NCI-H510A (cell line): ENCODE measurements at places on chromosomes 16 and 17.

DNA sequence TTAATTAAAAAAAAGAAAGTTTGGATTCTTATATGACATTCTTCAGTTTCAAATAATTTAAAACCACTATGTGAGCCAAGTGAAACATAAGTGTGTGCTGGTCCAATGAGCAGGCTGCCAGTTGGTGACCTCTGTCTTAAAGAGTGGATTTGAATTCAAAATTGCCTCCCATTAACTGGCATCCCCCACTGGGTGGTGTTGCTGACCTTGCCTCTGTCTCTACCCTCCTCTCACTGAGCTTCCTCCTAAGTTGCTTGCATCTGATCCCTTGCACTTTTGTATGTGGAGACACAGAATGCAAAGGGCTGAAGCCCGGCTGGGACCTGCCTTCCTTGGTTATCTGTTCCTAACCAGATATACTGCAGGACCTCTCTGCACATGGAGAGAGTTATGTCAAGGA, 160.6 kb downstream of the CYLD start:
- no peak for DNase-seq

- DNase-seq = no peak
Observed at GRCh38 chr17:63475491-63476412, 1.1 kb upstream of the ACE start.

DNA sequence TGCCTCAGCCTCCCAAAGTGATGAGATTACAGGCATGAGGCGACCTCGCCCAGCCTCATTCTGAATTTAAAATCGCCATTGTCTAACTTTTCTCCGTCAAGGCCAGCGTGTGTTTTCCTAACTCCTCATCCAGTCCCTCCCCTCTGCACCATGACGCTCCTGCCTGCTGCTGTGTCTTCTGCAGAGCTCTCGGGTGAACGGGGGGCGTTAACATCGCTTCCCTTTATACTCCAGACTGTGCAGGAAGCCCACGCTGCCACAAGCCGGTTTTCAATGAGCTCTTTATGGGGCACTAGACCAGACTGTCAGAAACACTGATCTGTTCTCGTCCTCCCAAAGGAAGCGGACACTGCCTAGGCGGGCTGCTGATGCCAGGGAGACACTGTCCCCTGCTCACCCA, 13.2 kb downstream of the AANAT start:
- DNase-seq = no peak

- DNase-seq = no peak
Observed at GRCh38 chr16:17321824-17322223, 148.9 kb downstream of the XYLT1 start.

DNA sequence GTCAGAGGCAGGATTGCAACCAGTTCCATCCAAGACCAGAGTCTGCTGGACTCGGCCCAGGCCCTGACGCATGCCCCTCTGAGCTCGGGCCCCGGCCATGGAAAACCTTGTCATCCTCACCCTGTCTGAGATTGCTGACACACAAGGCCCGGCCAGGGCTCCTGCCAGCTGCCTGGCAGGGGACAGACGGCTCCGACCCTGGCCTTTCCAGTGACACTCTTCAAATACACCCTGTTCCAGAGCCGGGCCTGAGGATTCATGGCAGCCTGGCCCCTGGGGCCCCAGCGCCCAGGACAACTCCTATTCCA, 3.2 kb upstream of the PABPN1L start:
- DNase-seq = no peak

GRCh38 chr17:18225642-18226283, 328 bp downstream of the LLGL1 start:
- no peak for DNase-seq

GRCh38 chr17:79808763-79809529, 12.1 kb upstream of the CBX8 start:
- peak; percentile 66 for DNase-seq

- DNase-seq = no peak
Observed at GRCh38 chr17:81339534-81340296, 44.6 kb upstream of the SLC38A10 start.

DNA sequence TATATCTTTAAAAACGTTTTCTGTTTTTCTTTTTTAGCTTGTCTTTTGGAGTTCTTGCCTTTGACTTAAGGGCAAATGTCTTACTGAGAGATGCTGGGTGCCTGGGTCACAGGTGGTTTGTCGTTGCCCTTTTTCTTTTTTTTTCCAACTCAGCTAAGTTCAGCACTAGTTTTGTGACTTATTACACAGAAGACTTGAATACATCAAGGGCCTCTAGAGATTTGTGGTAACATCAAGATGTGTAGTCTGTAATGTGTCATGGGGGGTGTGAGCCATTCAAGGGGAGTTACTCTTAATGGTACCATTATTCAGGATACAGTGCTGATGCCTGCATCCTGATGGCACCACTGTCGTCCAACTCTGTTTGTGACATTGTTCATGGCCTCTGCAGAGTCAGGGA, 95.1 kb downstream of the PRKCA start:
- DNase-seq = no peak

DNA sequence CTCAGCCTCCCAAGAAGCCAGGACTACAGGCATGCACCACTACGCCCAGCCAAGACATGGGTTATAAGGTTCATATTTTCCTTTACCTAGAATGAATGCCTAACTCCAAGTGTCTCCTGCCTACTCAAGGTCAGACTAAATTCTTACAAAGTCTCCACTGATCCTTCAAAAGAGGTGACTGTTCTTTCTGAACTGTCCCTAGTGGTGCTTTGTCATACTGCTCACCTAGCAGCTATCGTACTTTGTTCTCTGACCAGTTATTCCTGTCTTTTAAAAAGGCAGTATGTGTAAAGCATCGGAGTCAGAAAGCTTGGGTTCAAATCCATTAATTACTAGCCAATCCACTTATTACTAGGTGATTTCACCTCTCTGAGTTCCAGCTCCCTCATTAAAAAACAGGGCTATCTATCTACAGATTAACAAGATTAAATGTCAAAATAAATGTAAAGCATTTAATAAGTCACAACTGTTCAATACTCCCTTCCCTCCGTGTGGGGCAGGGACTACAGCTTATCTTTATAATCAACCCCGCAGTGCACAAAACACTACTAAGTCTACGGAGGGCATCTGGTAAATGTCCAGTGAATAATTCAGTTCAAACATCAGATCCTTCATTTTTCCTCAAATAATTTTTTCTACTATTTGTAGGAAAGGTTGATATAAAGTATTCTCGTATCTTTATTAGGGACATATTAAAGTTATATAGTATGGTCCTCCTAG, 20.0 kb upstream of the ITGA2B start:
- DNase-seq = no peak

GRCh38 chr16:76784530-76784929, 406.5 kb upstream of the MON1B start:
- DNase-seq = no peak

DNA sequence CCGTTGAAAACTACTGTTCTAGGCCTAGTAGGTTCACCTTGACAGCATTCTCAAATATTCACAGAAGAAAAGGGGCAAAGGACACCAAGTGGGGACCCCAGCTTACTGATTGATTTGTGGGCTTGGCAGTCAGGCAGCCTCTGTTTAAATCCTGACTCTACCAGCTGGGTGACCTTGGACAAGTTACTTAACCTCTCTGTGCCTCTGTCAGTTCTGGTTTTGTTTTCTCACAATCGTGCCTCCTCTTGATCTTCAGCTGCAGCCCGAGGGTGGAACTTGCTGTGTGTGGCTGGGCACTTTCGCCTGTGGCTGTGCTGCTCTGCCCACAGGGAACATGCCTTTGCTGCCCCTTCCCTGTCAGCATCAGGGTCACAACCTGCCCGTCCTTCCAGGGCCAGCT, 17.8 kb downstream of the RAP1GAP2 start:
- no peak for DNase-seq

GRCh38 chr17:35129973-35130351, 8.5 kb downstream of the FNDC8 start:
- DNase-seq = no peak

- DNase-seq = no peak
Observed at GRCh38 chr17:83144421-83145357, 65.3 kb downstream of the METRNL start.

DNA sequence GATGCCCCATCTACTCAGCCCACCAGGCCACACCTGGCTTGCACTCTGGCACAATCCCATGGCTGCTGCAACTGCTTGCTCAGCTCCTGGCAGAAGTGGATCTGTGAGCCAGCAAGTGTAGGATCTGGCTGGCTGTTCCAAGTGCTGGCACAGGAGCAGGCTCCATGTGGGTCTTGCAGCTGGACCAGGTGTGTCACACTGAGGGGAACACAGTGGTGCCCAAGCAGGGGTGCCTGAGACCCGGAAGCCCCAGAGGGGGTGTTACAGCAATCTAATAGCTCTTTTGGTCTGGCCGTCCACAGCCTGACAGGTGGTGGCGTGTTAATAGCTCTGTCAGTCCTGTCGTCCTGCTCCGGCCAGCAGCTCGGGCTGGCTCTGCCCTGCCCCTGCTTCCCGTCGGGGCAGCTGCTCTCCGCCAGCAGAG, 19.6 kb upstream of the GOT2 start:
- no peak for DNase-seq

DNA sequence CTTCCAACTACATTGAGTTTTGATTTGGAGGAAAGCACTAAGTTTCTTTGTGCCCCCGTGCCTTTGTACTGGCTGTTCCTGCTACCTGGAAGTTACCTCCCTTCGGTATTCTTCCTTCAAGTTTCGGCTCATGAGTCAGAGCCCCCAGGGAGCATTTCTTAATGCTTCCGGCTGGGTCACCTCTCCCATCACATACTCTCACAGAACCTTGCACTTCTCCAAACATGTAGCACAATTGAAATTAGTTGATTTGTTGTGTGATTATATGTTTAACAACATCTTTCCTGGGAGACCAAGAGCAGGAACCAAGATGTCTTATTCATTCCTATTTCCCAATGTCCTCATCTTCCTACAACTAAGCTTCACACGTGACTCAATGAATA, 158.6 kb upstream of the CDH5 start:
- no peak for DNase-seq

DNA sequence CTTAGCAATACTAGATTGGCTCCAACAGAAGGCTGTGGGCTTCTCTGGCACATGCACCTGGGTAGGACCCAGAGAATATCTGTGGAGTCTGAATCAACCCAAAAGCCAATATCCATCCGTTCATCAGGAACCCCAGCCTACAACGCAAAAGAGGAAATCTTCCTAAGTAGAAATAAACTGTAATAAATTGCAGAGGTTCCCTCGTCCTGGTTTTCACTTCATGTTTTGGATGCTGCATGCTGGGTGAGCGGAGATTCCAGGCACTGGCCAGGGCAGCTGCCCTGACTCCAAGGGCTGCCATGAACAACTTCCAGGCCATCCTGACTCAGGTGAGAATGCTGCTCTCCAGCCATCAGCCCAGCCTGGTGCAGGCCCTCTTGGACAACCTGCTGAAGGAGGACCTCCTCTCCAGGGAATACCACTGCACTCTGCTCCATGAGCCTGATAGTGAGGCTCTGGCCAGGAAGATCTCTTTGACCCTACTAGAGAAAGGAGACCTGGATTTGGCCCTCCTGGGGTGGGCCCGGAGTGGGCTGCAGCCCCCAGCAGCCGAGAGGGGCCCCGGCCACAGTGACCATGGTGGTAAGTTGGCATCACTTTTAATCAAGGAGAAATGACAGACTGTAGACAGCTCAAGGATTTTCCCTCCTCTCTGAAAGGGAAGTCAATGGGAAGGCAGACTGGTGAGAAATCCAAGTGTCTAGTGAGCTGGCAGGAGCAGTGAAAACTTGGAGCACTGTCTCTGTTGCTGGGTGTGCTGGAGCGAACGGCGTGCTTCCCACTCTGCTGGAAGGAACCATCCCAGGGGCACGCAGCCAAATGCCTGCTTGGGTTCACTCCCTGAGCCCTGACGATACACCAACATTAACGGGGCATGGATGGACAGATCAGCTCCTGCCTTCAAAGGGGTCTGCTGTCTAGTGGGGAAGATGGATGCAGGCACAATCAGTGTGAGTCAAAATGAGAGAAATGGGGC, 10.7 kb upstream of the CIITA start:
- DNase-seq = no peak

- DNase-seq = no peak
Observed at GRCh38 chr17:1201132-1201702, 21.4 kb upstream of the ABR start.

DNA sequence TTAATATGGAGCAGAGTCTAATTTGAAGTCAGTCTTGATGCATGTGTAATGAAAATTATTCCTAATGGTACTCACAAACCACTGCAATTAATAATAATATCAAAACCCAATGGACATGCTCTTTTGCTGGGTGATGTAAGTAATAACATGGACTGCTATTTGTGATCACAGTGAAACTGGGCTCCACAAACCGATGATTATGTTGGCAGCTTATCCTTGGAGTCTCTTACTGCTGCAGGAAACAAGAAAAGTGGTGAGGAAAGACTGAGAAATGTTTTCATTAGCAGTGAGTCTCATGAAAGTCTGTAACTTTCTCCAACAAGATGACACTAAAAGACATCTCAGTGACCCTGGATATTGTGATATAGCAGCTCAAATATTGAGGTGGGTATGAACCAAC, 45.2 kb downstream of the TMEM100 start:
- DNase-seq = no peak

- DNase-seq = no peak
Observed at GRCh38 chr16:46887524-46887854, 3.3 kb downstream of the GPT2 start.

DNA sequence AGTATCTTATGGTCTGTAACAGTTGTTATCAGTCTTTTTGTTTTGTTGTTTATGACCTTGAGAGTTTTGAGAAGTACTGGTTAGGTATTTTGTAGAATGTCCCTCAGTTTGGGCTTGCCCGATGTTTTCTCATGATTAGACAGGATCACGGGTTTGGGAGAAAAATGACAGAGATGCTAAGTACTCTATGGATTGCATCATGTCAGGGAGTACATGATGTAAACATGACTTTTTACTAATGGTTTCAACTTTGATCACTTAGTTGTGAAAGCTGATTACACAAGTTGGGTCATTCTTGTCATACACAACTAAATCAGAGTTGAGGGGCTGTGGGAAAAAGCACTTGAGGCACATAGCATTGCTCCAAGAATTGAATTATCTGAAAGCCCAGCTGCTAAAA, 94.7 kb upstream of the SIAH1 start:
- DNase-seq = no peak

DNA sequence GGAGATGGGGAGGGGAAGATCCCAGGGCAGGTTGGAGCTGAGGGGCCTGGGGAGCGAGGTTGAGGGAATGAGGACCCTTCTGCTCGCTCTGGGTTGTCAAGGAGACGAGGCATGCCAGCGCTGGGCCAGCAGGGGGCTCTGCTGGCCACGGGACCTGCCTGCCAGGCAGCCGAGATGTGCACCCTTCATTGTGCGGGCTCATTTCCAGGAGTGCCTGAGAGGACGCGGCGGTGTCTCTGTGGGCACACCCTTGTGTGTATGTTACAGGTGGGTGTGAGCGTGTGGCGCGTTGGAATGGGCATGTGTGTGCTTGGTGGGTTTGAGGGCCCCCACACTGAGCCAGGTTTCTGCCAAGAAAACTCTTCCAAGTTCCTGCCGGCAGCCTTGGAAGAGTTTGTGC, 15.9 kb downstream of the ARHGAP23 start:
- peak; percentile 59 for DNase-seq
